ENCODE measurements at places on chromosomes 12 and 14.

GRCh38 chr12:28367993-28368392, 177.7 kb downstream of the CCDC91 start:
- DNase-seq = no peak

DNA sequence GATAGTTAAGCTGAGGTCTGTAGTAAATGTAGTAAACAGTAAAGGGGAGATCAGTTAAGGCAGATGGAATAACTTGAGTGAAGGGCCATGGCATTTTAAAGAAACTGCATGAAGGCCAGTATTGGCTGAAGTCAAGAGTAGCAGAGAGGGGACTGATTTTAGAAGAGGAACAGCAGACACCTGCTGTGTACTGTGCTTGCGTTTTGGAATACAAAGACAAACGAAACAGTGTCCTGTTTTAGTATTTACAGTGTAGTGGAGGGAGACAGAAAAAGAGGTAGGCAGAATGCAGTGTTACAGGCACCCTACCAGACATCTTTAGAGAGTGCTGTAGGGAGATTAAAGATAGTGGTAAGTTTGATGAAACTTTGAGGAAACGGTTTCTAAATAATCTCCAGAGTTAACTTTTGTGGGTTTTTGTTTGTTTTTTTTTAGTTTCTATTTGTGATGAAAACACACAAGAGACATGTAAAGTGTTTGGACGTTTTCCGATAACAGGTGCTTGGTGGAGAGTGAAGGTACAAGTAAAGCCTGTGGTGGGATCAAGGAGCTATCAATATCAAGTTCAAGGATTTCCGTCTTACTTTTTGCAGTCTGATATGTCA, 2.1 kb downstream of the HELB start:
- no peak for DNase-seq

- no peak for DNase-seq
These were observed 4.2 kb upstream of the AMN1 start for GRCh38 chr12:31732926-31733548.

GRCh38 chr14:101875727-101876554, 88.4 kb upstream of the DYNC1H1 start:
- DNase-seq = no peak

DNA sequence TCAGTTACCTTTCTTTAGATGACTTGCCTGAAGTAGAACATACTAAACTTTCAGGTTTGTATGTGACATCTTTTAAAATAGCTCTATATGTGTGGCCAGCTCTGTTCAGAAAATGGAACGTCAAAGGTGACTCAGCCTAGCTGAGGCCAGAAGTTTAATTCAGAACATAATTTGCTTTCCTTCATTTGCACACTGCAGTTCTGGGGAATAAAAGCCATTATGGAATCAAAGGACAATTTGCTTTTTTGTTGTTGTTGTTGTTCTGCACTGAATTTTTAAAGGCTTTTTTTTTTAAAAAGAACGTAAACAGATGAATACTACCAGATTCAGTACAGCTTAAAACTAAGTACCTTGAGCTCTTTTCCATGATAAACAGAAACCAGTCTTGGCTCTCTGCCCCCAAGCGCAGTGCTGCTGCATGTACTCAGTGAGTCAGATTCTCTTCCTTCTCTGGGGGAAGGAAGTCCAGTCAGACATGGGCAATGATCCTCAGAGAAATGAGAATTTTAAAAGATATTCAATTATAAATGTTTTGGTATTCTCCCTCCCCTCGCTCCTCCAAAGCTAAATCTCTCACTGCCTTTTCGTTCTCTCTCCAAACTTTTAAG, 644.2 kb downstream of the NOVA1 start:
- DNase-seq = no peak

- DNase-seq = no peak
These were observed 65.1 kb downstream of the KTN1 start for GRCh38 chr14:55645145-55645544.

DNA sequence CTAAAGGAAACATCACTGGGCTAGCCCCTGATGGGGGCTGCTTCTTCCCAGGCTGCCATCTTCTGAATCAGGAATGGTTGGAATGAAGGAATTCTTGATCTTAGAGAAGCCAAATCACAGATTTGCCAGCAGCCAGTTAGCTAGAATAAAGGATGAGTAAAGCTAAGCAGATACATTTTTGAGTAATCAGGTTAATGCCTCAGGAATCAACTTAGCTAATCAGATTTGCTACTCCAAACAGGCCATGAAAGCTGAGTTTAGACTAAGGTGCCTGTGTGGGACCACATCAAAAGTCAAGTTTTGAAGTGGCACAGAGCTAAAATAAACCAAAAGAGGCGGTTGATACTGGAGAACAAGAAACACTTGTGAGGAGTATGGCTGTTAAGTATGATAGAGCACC, 28.8 kb upstream of the LMO3 start:
- DNase-seq = no peak

- no peak for DNase-seq
These were observed 1348.9 kb upstream of the FLRT2 start for GRCh38 chr14:84181072-84181471.

DNA sequence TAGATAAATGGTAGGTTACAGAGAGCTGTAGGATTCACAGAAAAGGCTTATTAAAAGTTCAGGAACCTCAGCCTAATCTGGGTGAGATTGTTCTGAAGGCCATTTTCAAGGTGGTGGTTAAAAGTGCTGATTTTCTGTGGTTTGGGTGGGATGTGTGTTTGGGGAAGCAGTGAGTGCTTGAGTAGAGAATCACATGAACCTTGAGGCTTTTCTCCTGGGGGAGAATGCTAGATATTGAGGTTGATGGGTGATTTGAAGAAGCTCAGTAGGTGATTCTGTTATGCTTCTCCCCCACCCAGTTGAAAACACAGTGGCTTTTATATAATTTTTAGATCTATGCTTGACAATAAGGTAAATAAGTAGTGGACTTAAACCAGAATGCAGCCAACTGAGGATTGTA, 420.9 kb downstream of the PCNX1 start:
- DNase-seq = no peak

DNA sequence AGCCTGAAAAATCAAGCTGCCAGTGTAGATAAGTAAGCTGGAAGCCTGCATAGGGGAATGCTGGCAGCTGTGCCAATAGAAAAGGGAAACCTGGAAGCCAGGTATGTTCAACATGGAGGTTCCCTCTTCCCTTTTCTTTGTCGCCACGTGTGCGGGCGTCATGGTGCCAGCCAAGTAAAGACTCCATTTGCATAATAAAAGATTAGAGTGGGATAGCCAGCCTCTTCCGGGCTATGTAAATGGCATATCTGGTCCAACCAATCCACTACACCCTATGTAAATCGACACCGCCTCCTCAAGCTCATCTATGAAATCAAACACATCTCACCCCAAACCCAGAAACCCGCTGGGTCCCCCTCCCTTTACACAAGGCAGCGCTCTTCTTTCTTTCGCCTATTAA, 5.6 kb upstream of the ADGRD1 start:
- no peak for DNase-seq

DNA sequence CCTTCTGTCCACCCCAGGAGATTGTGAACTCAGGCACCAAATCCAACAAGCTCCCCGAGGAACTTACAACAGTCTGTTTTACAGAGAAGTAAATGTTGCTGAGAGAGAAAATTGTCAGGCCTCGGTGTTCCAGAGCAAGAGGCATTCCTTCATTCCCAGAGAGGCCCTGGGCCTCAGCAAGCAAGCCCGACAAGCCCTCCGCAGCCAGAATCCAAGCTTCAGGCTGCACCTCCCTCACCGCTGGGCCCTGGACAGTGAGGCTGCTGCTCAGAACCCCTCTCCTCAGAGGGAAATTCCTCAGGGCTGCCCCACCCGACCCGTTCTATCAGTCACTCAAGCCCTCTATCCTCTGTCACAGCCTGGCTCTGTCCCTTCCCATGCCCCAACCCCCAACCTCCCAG, 56.4 kb downstream of the ZFP36L1 start:
- no peak for DNase-seq

DNA sequence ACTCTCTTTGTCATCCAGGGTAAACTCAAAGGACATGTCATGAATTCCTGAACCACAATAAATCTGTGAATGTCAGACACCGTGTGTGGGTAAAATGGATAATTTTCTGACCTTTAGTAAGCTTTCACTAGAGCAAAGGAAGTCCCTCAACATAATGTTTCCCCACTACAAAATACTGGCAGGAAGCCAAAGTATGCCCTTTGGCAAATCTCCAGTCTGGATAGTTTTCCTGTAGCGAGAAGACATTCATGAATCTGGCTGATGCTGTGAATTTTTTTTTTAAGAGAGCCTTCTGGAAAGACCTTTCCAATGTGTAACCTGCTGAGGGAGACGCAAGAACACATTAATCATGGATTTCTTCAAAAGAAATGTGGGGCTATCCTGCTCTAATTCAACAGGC, 389.6 kb upstream of the DDHD1 start:
- DNase-seq = no peak

DNA sequence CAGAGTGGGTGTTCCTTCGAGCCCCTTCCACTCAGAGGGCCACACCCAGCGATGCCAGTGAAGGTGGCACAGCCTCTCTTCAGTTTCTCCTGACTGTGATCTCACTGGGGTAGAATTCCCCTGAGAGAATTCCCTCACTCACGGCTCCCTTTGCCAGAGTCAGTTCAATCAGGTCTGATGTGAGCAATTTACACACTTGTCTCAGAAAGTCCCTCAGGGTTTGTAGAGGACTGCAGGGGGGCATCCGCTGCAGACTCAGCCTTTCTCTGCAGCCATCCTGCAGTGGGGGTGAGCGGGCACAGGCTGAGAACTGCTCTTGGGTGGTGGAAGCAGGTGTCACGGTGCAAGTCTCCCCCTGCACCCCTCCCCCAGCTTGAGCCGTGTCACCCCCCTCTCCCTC, 205.4 kb upstream of the PRMT8 start:
- no peak for DNase-seq

GRCh38 chr12:95908573-95908972, 33.8 kb downstream of the CCDC38 start:
- no peak for DNase-seq

DNA sequence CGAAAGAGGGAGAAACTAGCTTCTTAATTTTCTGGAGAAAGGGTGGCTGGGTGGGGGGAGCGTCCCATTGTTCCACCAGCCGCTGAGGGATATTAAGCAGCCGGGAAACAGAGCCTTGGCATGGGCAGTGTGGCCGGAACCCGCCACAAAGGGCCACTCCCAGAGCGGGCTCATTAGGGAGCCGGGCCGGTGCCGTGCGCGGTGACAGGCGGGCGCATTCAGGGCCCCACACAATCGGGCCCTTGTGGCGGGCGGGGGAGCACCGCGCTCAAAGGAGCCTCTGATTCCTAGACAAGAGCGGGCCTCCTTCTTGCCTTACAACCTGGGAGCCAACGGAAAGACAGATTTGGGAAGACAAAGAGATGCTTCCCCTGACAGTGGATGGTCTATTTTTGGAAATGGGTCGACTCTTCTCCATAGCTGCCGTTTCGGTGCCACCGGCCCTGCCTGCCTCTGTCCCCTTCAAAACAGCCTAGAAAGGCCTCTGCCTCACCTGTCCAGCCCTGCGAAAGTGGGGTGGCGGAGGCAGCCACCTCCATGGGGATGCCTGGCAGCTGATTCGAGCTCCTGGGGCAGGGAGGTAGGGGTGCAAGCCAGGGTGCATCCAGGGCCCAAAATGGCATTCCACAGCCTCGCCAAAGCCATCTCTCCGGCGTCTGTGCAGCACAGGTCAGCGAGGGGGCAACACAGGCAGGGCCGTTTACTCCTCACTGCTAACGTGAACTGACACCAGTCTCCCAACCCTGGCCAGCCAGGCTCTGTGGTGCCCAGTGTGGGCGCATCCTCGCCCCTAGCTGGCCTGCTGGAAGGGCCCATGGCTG, 10.9 kb downstream of the CCDC85C start:
- no peak for DNase-seq

DNA sequence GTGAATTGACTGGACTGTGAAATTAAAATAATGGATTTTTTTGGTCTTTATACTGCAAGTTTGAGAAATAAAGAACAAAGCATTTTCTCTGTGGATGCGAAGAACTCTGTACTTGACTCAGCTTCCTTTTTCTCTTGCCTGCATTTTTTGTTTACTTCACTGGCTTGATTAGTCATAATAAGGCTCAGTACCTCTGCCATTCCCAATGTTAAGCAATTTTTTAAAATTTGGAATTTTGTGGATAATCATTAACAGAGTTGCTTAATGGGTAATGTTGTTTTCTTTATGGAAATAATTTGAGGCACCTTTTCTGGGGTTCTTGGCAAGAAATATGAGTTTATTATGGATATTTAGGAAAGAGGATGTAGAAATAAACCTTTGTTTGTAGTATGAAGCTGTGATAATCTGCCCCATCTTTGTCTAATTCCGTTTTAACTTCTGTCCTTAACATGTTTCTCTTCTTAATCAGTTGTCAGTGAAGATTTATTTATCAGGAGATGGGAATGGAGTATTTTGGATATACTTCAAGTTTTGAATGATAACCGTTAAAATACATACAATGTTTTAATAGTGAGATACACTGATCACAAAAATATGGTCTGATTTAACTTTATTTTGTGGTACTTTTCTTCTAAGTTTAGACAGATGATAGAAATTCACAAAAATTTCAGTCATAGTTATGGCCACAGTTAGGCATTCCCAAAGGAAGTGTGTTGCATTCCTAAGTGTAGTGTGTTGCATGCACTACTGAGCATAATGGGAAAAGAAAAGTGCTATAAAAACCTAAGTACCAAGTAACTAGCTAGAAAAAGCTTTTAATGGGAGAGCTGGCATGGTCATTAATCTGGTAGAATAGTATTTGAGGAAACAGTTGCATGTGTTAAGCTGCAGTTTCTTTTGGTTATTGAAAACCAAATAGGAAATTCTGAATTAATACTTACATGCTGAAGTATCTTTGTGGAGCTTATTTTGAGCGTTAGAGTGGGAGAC, 27.7 kb downstream of the WNK1 start:
- DNase-seq = no peak
